ENCODE measurements at places on chromosomes 1 and 21. TPM values are rescaled to one million over a fixed set of nuclear protein-coding genes. Genes with fewer than 3 reads are reported as not detected.

The C1orf141 gene
- total RNA-seq, result not detected

The WRAP73 gene
- 13.3 TPM for total RNA-seq

The CD48 gene
- total RNA-seq, result not detected

The LYSMD1 gene
- 11.7 TPM for total RNA-seq

The NHLH1 gene
- total RNA-seq, result not detected

The FPGT gene
- total RNA-seq, result 13.0 TPM

The ETV3L gene
- not detected for total RNA-seq

The WDR64 gene
- not detected for total RNA-seq
